ENCODE measurements at places on chromosomes 2 and 18.

GRCh38 chr18:11775436-11776174 lies 75.6 kb upstream of the CHMP1B start:
- no peak for DNase-seq

GRCh38 chr2:118062048-118062447 lies 26.2 kb upstream of the INSIG2 start:
- no peak for DNase-seq

- DNase-seq = no peak
Measured at GRCh38 chr2:196967775-196968174, 41.3 kb upstream of the PGAP1 start.

DNA sequence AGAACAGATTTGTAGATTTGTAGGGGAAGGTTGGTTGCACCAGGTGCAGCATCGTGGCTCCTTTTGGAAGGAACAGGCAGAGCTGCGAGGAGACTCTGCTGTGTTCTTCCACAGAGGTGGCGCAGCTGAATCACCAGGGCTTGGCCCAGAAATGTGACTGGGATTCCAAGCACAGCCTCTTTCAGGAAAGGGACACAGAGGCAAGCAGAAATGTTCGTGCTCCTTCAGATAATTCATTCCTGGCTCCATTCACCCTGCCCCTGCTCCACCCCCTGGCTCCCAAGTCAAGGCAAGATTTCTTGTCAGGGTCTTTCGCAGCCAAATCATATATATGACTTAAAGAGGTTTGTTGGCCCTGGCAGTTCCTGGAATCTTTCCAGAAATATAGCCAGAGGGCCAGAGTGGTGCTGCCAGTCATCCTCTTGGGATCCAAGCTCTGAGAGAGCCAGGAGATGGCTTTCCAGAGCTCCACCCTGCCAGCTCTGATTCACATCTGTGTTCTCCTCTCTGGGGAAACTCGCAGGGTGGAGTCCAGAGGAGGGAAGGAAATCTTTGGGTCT lies 203.9 kb upstream of the TANK start:
- no peak for DNase-seq

DNA sequence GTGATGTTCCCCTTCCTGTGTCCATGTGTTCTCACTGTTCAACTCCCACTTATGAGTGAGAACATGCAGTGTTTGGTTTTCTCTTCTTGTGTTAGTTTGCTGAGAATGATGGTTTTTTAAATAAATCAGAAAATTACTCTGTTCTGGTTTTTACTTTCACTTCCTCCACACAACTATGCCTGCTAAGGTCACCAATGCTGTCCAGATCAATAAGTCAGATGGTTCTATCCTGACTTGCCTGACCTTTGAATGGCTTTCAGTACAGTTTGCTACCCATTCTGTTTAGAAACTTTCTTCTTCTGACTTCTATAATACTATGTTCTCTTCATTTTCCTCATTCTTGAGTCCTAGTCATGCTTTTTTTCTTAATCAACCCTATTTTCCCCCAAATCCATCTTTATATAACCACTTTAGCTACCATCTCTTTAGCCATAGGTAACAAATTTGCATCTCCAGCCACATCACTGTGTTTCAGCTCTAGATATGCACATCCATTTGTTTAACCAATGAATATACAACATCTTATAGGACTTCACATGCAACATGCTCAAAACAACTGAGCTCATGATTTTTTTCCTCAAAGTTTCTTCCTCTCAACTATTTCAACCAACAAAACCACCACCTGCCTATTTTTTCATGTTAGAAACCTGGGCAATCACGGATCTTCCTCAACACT lies 58.8 kb upstream of the SLC38A11 start:
- no peak for DNase-seq

GRCh38 chr2:137837830-137838229 lies 126.4 kb upstream of the HNMT start:
- no peak for DNase-seq

Measured in CD4-positive, alpha-beta T cell treated with Interferon gamma for 1 hour (primary cell).